GM23248 (cell line): ENCODE measurements at places on chromosomes 3 and 15. TPM values are rescaled to one million over a fixed set of nuclear protein-coding genes. Genes with fewer than 3 reads are reported as not detected.

DNA sequence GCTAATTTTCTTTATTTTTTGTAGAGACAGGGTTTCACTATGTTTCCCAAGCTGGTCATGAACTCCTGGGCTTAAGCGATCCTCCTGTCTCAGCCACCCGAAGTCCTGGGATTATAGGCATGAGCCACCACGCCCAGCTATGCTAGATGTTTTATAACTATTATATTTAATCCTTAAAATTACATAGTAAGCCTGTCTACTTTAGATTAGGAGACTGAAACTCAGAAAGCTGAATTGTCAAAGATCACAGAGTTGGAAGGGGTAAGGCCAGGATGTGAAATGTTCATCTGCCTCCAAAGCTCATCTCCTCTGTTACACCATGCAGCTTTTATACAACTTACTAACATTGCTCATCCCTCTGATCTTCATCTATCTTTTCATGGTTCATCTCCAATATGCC, 89.8 kb downstream of the MAP2K5 start:
- H3K36me3 ChIP-seq = no peaks in the 10 kb centered on the region
- H3K4me1 ChIP-seq = no peaks in the 10 kb centered on the region
- no peak overlapping the region for H3K4me3 ChIP-seq
- no peak for DNase-seq
- no peaks in the 10 kb centered on the region for H3K27me3 ChIP-seq

PRTG gene
- not detected in 2 replicates for polyA plus RNA-seq

- no peak overlapping the region for H3K27ac ChIP-seq
- H3K4me3 ChIP-seq = no peak overlapping the region
- no peak for DNase-seq
- H3K27me3 ChIP-seq = no peaks in the 10 kb centered on the region
Measured at GRCh38 chr15:51849860-51850259, 20.4 kb downstream of the TMOD3 start.

SLC6A11 gene
- not detected in 2 replicates for polyA plus RNA-seq

DNA sequence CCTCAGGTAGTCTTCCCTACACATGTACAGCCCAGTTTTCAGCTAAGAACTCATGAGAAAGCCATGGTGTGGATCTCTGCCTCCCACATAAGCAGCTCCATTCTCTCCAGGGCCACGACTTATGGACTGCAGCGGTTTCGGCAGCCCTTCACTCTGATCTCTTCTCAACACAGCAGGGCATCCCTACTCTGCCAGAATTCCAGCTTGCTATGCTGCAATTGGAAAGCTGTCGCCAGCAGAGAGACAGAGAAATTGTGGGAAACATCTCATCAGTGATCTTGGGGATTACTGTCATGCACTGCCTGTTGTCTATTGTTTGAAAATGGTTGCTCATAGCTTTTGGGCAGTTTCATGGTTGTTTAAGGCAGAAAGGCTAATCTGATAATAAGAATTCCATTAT, 11.9 kb upstream of the BLM start:
- no peak overlapping the region for H3K4me3 ChIP-seq
- H3K4me1 ChIP-seq = no peaks in the 10 kb centered on the region
- H3K27ac ChIP-seq = no peak overlapping the region
- no peaks in the 10 kb centered on the region for H3K36me3 ChIP-seq

DNA sequence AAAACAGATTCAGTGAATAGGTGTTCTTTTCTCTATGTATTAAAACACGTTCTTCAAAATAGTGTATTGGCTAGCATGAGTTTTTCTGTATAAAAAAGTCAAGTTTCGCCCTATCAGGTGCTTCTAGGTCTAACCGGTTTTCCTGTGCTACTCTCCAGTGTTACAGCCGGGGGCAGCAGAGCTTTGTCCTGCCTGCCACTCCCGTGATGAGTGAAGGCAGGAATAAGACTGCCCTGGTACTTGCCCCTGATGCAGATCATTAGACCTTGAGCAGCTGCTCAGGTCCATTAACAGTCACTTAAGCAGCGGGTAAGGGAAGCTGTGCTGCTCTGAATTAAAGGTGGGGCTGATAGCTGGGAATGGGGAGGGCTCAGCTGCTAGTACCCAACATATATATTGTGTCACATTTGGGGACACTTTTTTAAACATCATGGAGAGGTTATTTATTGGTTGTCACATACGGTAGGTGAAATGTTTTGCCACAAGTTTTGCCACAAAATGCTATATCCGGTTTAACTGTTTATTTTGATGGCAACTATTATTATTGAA, 1.3 kb upstream of the UNC13C start:
- no peaks in the 10 kb centered on the region for H3K4me1 ChIP-seq
- no peaks in the 10 kb centered on the region for H3K27me3 ChIP-seq
- no peaks in the 10 kb centered on the region for H3K36me3 ChIP-seq
- no peak overlapping the region for H3K4me3 ChIP-seq
- no peak overlapping the region for H3K27ac ChIP-seq
- DNase-seq = no peak

DNA sequence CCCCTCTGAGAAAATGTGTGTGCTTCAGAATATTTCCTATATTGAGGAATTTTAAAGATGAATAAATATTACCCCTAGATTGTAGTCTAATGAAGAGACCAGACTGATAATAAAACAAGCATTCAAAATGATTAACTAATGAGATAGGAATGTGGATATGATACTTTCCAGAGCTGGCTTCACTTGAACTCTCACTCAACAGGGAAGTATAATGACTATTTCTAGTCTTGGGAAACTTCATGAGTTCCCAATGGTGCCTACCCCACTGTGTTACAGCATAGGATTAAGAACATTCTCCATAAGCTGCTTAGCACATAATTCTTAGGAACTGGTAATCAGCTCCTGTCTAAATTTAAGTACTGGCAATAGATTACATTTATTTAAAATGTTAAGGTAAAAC, 261.5 kb upstream of the ZNF385D start:
- H3K4me1 ChIP-seq = peaks cover 13% of the 10 kb centered on the region
- H3K27ac ChIP-seq = no peak overlapping the region
- no peaks in the 10 kb centered on the region for H3K36me3 ChIP-seq
- DNase-seq = peak; percentile 55
- H3K4me3 ChIP-seq = no peak overlapping the region

DNA sequence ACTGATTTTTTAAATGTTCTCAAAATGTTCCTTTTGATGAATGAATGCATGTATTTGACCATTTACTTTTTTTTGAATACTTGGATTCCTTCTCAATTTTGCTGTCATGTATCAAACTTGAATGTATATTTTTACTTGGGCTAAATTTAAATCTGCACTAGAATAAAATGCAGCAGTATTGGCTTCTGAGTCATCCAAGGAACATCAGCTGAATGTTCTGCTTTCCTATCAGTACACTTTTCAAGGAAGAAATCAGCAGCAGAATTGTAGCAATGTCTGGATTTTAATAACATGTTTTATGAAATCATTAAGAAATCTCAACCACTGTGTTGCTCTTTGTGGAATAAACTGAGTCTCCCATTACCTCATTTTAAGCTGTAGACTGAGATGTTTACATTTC, 57.0 kb upstream of the COL6A6 start:
- DNase-seq = no peak
- H3K36me3 ChIP-seq = no peaks in the 10 kb centered on the region
- H3K27me3 ChIP-seq = no peaks in the 10 kb centered on the region
- no peak overlapping the region for H3K27ac ChIP-seq
- no peak overlapping the region for H3K4me3 ChIP-seq

GRCh38 chr3:123781571-123782275, 102.4 kb downstream of the MYLK start:
- no peaks in the 10 kb centered on the region for H3K27me3 ChIP-seq
- H3K36me3 ChIP-seq = peaks cover 14% of the 10 kb centered on the region; the same call in 1 of the 2 replicates
- H3K27ac ChIP-seq = peak overlapping the region; percentile 59
- peak overlapping the region; percentile 41 for H3K4me3 ChIP-seq
- peak; percentile 76 for DNase-seq
- peaks cover 44% of the 10 kb centered on the region for H3K4me1 ChIP-seq

LOXL1 gene
- polyA plus RNA-seq = 396 and 401 TPM in 2 replicates

DNA sequence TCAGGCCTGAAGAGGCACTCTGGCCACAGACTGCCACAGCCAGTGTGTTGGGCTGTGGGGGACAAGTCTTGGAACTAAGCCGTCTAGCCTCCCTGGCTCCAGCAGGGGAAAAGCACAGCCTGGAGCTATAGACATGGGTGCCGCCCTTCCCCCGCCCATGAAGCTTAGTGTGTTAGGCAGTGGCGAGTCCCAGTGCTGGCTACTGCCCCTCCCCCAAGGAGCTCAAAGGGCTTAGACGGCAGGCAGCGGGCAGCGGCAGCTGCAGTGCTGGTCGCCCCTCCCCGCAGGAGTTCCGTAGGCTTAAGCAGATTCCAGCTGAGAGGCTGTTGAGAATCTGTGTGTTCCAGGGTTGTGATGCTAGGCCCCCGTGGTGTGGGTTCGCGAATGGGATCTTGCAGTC, 135.8 kb upstream of the RORA start:
- no peak overlapping the region for H3K27ac ChIP-seq
- no peaks in the 10 kb centered on the region for H3K36me3 ChIP-seq
- no peak for DNase-seq
- H3K4me3 ChIP-seq = no peak overlapping the region
- no peaks in the 10 kb centered on the region for H3K4me1 ChIP-seq

- peak; percentile 53 for DNase-seq
- H3K27ac ChIP-seq = no peak overlapping the region
- 0 out of 2 replicates have a peak, but pooled peaks cover 3% of the 10 kb centered on the region for H3K27me3 ChIP-seq
Measured at GRCh38 chr3:46489875-46490274, 7.9 kb upstream of the RTP3 start.

- no peaks in the 10 kb centered on the region for H3K4me1 ChIP-seq
- H3K27me3 ChIP-seq = peaks cover 5% of the 10 kb centered on the region
- no peak overlapping the region for H3K4me3 ChIP-seq
- DNase-seq = no peak
- H3K36me3 ChIP-seq = no peaks in the 10 kb centered on the region
Measured at GRCh38 chr3:113548501-113548900, 16.1 kb downstream of the SIDT1 start.

C3orf22 gene
- not detected in 2 replicates for polyA plus RNA-seq

PATL2 gene
- 0.26 TPM in 1 of 2 replicates, not detected in the other for polyA plus RNA-seq

DNA sequence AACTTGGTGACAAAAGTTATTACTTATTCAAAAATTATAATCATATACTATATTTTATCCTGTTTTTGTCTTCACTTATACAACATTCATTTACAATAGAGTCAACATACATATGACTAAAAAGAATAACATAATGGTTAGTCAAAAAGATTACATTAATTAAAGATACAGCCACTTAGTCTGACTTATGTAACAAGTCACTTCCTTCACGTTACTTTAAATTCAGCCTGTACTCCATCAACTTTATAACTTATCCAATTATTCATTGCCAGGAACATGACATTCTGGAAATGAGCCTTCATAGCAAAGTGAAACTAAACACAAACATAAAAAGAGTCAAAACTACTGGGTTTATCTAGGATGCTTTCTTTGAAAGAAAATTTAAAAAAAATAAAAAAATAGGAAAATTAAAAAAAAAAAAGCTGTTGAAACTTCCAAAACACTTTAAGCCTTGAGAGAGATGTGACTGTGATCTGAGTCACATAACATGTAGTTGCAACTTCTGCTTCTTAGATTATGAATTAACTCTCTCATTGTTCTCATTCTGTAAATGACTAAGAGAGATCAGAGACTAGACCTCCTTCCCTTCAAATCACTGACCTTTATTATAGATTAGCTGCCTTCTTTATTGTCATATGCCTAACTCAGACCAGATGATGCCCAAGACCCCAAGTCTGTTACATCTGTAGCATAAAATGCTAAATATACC, 107.8 kb downstream of the MYRIP start:
- peak; percentile 80 for DNase-seq
- H3K4me3 ChIP-seq = no peak overlapping the region
- H3K27me3 ChIP-seq = no peaks in the 10 kb centered on the region
- H3K27ac ChIP-seq = peak overlapping the region; percentile 31

SAXO2 gene
- polyA plus RNA-seq = 0.51 and 2.0 TPM in 2 replicates

- DNase-seq = no peak
- H3K36me3 ChIP-seq = peaks cover 73% of the 10 kb centered on the region
- peaks cover 100% of the 10 kb centered on the region for H3K4me1 ChIP-seq
- no peaks in the 10 kb centered on the region for H3K27me3 ChIP-seq
Measured at GRCh38 chr3:120436523-120437050, 14.2 kb downstream of the FSTL1 start.

GRCh38 chr3:78825118-78825857, 942.5 kb downstream of the ROBO1 start:
- H3K4me1 ChIP-seq = peaks cover 18% of the 10 kb centered on the region
- H3K4me3 ChIP-seq = no peak overlapping the region
- no peaks in the 10 kb centered on the region for H3K27me3 ChIP-seq
- DNase-seq = no peak
- no peaks in the 10 kb centered on the region for H3K36me3 ChIP-seq
- H3K27ac ChIP-seq = no peak overlapping the region

DNA sequence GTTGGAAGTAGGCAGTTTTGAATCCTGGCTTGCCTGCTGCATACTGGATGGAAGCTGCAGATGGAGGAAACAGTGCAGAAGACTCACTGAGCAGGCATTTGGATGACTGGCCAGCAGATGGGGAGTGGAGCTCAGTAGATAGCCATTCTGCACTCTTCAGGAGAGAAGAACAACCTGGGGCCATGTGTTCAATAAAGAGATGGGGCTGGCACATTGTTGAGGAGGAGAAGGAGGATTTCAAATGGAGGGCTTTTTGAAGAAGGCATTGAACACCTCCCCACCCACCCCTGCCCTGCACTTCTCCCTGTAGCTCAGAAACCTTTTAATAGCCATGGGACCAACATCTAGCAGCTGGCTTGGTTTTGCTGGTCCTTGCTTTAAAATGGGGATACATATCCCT, 109.8 kb downstream of the CACNA1D start:
- H3K4me1 ChIP-seq = no peaks in the 10 kb centered on the region
- peaks cover 8% of the 10 kb centered on the region; the same call in 1 of the 2 replicates for H3K27me3 ChIP-seq
- DNase-seq = no peak
- H3K36me3 ChIP-seq = no peaks in the 10 kb centered on the region

ROPN1B gene
- polyA plus RNA-seq = not detected in 2 replicates

P4HTM gene
- polyA plus RNA-seq = 29.7 and 30.4 TPM in 2 replicates

DNA sequence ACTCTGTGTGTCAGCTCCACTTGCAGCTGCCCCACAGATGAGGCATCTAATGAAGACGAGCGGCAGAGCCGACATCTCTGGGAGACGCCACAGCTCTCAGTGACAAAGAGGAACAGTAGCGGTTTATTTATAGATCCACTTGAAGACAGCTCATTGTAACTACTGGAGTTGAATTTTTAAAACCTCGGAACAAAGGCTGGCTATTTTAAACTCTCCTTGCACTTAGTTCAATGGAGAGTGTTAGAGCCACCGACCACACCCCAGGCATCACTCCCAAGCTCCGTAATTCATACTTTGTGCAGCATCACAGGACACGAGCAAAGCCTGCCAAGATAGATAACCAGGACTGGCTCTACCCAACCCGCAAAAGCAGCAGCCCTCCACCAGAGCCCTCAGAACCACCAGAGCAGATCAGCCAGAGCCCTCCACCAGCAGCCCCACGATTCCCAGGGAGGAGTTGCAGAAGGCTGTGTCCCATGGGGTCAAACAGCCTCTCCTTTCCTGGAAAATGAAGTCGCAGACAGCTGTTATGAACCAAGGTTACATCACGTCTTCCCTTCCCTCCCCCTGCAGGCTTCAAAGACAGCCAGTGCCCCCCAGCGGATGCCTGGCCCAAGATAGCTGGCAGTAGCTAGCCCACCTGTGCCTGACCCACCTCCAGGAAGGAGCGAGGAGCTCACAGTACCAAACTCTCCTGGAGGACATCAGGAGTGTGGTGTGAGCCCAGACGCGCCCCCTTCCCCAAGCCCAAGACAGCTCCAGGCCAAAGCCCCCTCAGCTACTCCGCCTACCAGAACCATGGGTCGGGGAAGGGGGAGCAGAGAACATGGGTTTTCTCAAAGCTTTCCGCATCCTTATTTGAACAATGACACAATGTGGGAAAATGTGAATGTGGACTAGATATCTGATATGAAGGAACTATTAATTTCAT, 45.7 kb downstream of the POC1A start:
- no peak overlapping the region for H3K4me3 ChIP-seq
- H3K27me3 ChIP-seq = no peaks in the 10 kb centered on the region
- H3K27ac ChIP-seq = no peak overlapping the region
- no peaks in the 10 kb centered on the region for H3K36me3 ChIP-seq
- DNase-seq = no peak
